Chondrocyte (in vitro differentiated cells): ENCODE measurements at places on chromosomes 11 and 22. TPM values are rescaled to one million over a fixed set of nuclear protein-coding genes. Genes with fewer than 3 reads are reported as not detected.

GRCh38 chr11:17230867-17231851 lies 23.4 kb upstream of the PIK3C2A start:
- no peak overlapping the region for H3K4me3 ChIP-seq
- H3K36me3 ChIP-seq, result no peaks in the 10 kb centered on the region
- DNase-seq, result no peak
- H3K27me3 ChIP-seq, result no peaks in the 10 kb centered on the region
- no peak overlapping the region for H3K27ac ChIP-seq
- H3K4me1 ChIP-seq, result no peaks in the 10 kb centered on the region

DNA sequence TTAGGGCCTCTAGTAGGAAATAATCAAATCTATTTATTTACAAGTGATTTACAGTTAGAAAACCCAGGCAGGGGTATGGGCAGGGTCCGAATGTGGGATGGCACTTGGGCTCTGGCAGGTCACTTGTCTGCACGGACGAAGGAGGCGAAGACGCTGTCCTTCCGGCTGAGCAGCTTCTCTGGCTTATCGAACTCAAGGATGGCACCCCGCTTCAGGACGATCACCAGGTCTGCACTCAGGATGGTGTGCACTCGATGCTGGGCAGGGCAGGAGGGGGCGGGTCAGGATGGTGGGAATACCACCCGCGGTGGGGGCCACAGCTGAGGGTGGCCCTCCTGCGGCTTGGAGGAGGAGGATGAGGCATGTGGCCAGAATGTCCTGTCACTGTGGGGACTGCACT lies 4.4 kb upstream of the KCNJ11 start:
- H3K4me1 ChIP-seq, result peaks cover 2% of the 10 kb centered on the region
- no peak for DNase-seq
- peaks cover 16% of the 10 kb centered on the region for H3K27me3 ChIP-seq
- H3K4me3 ChIP-seq, result no peak overlapping the region
- no peak overlapping the region for H3K27ac ChIP-seq
- no peaks in the 10 kb centered on the region for H3K36me3 ChIP-seq

DNA sequence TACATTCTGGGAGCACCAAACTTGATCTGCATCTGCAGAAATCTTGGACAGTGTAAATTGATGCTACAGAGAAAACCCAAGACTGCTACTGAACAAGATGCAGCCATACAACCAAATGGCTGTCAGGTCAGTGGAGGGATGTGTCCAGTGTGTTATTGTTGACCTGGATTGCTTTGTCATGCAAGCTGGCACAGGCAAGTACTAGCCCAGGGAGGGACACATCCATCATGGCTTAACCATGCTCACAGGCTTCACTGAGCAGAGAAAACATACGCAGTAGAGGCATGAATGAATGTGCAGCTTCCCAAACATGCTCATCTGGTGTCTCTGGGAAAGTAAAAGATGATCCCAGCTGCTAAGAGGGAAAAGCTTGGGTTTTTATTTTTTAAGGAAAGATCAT lies 93.6 kb downstream of the MTNR1B start:
- H3K27me3 ChIP-seq, result no peaks in the 10 kb centered on the region
- H3K27ac ChIP-seq, result no peak overlapping the region
- H3K36me3 ChIP-seq, result peaks cover 3% of the 10 kb centered on the region
- H3K4me3 ChIP-seq, result no peak overlapping the region
- H3K4me1 ChIP-seq, result peaks cover 59% of the 10 kb centered on the region

DNA sequence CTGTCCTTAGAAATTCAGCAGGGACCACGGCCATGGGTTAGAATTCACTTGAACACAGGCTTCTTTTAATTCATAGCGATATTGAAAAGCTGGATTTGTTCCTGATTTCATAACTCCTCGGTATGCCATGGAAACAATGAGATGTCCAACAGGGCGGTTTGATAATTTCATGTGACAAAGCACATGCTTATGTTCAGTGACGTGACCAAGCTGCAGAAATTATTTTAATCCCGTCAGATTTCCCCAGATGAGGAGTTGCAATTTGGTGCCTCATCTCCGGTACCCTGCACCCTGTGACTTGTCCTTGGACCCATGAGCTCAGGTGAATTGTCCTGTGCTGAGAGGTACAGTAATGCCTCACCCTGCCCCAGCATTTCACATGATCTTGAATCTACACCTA lies 81.7 kb downstream of the C11orf91 start:
- no peak for DNase-seq
- no peak overlapping the region for H3K4me3 ChIP-seq
- no peaks in the 10 kb centered on the region for H3K36me3 ChIP-seq

GRCh38 chr22:46732513-46732912 lies 5.5 kb downstream of the CERK start:
- DNase-seq, result no peak
- peaks cover 49% of the 10 kb centered on the region for H3K4me1 ChIP-seq
- no peaks in the 10 kb centered on the region for H3K27me3 ChIP-seq
- no peak overlapping the region for H3K27ac ChIP-seq

- H3K36me3 ChIP-seq, result no peaks in the 10 kb centered on the region
- H3K27ac ChIP-seq, result no peak overlapping the region
- no peak overlapping the region for H3K4me3 ChIP-seq
- no peak for DNase-seq
- H3K27me3 ChIP-seq, result no peaks in the 10 kb centered on the region
Observed at GRCh38 chr11:103358251-103358650, 249.0 kb downstream of the DYNC2H1 start.

DNA sequence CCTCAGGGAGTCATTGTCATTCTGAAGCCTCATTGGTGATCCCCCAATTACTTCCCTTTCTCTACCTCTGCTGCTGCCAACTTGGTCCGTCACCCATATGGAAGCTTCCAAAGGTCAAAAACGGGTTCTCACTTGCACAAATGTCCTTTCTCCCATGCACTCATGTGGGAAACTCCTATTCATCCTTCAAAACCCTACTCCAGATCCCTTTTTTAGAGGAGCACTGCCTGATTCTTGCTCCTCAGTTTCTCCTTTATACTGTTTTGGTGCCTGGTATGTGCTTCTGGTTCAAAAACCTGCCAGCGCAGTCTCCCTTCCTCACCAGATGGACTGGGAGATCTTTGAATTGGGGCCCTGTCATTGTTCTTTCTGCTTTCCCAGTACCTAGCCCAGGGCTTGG lies 41.9 kb downstream of the MYO18B start:
- H3K4me3 ChIP-seq, result no peak overlapping the region
- no peaks in the 10 kb centered on the region for H3K4me1 ChIP-seq
- no peak overlapping the region for H3K27ac ChIP-seq
- no peak for DNase-seq
- peaks cover 28% of the 10 kb centered on the region for H3K27me3 ChIP-seq

DNA sequence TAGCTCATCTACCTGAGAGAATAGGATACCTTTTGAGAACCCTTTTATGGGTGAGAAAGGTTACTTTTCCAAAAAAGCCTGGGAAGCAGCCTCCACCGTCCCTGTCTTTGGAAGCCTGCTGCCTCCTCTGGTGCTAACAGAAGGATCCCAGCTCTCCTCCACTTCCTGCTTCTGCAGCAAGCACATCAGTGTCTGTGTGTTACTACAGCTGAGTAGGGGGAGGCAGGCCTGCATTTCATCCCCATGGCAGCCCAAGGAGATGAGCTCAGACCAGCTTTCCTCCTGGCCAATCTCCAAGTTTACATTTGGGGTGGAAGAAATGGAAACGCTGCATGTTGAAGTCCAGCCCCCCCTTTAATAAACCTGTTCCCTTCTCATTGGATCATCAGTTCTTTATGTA lies 7.4 kb upstream of the CCDC34 start:
- H3K36me3 ChIP-seq, result peaks cover 9% of the 10 kb centered on the region
- H3K27me3 ChIP-seq, result no peaks in the 10 kb centered on the region
- no peak overlapping the region for H3K27ac ChIP-seq
- H3K4me3 ChIP-seq, result no peak overlapping the region

DNA sequence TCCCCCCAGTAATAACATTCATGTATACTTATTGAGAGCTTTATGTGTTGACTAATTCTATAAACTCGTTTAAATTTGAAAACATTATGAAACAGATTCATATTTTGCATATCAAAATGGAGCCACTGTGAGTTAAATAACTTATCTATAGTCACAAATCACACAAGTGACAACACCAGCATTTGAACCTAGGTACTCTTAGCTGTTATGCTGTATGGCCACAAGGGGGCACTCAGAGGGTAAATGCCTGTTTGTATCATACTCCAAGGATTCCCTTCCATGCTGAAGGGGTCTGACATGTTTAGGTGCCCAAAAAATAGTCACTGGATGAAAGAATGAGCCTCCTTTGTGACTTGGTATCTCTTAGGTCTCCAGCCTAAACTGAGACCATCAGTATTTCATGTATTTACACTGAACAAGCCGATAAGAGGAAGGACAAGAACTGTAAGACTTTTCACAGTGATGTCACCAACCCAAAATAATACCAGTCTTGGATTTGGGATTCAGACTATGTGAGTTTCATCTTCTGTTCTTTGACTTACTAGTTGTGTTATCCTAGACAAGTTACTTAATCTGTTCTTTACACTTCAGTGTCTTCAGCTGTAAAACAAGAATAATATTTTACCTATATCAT lies 12.2 kb upstream of the OR52D1 start:
- H3K36me3 ChIP-seq, result no peaks in the 10 kb centered on the region
- H3K27me3 ChIP-seq, result peaks cover 28% of the 10 kb centered on the region
- no peak overlapping the region for H3K4me3 ChIP-seq

- H3K4me1 ChIP-seq, result no peaks in the 10 kb centered on the region
- H3K27me3 ChIP-seq, result no peaks in the 10 kb centered on the region
- peaks cover 9% of the 10 kb centered on the region for H3K36me3 ChIP-seq
- no peak overlapping the region for H3K27ac ChIP-seq
- no peak for DNase-seq
Observed at GRCh38 chr22:47021371-47022074, 259.1 kb downstream of the TBC1D22A start.

- H3K36me3 ChIP-seq, result peaks cover under 1% of the 10 kb centered on the region
- no peak overlapping the region for H3K4me3 ChIP-seq
- peaks cover 54% of the 10 kb centered on the region for H3K4me1 ChIP-seq
Observed at GRCh38 chr22:39234472-39234787, 10.4 kb downstream of the PDGFB start.

DNA sequence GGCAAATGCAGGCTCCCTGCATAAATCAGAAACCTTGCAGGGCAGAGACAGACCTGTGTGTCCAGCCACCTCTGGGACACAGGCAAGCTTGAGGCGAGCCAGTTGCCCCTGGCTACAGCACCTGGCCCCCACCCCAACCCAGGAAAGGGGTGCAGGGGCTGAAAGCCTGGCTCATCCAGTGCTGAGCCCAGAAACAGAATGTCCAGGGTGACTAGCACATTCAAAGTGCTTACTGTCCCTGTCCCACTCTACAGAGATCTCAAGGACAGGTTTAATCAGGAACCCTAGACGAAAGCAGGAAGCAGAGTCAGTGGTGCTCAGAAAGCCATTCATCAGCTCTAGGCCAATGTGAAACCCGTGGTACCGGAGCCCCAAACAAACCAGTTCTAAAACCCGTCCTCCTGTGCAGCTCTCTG lies 31.9 kb downstream of the PLEKHA7 start:
- peaks cover 30% of the 10 kb centered on the region for H3K4me1 ChIP-seq
- H3K4me3 ChIP-seq, result no peak overlapping the region
- no peak overlapping the region for H3K27ac ChIP-seq
- H3K27me3 ChIP-seq, result no peaks in the 10 kb centered on the region
- peaks cover 3% of the 10 kb centered on the region for H3K36me3 ChIP-seq

- no peak overlapping the region for H3K4me3 ChIP-seq
- no peak for DNase-seq
- H3K27me3 ChIP-seq, result no peaks in the 10 kb centered on the region
- peaks cover 5% of the 10 kb centered on the region for H3K36me3 ChIP-seq
- no peak overlapping the region for H3K27ac ChIP-seq
Observed at GRCh38 chr11:96119211-96119610, 195.3 kb upstream of the MTMR2 start.

GRCh38 chr11:47004595-47005033 lies 68.1 kb downstream of the CSTPP1 start:
- no peaks in the 10 kb centered on the region for H3K36me3 ChIP-seq
- H3K4me1 ChIP-seq, result peaks cover 59% of the 10 kb centered on the region
- no peaks in the 10 kb centered on the region for H3K27me3 ChIP-seq
- no peak overlapping the region for H3K4me3 ChIP-seq
- no peak for DNase-seq

DNA sequence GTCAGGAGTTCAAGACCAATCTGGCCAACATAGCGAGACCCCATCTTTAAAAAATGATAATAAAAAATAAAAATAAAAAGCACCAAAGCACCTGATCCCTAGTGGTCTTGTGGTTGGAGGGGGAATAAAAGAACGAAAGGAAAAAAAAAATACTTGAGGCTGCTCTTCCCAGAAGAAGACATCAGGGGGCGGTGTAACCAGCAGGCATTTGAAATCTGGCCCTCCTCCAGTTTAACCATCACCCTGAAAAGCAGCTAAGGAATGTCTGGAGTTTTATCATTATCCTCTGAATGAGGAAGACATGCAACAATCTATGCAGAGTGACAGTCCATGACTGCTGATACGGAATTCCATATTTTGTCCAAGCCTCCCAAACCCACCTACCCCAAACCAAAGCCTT lies 5.6 kb upstream of the KCTD17 start:
- H3K36me3 ChIP-seq, result no peaks in the 10 kb centered on the region
- no peak for DNase-seq
- no peak overlapping the region for H3K4me3 ChIP-seq
- no peak overlapping the region for H3K27ac ChIP-seq

DNA sequence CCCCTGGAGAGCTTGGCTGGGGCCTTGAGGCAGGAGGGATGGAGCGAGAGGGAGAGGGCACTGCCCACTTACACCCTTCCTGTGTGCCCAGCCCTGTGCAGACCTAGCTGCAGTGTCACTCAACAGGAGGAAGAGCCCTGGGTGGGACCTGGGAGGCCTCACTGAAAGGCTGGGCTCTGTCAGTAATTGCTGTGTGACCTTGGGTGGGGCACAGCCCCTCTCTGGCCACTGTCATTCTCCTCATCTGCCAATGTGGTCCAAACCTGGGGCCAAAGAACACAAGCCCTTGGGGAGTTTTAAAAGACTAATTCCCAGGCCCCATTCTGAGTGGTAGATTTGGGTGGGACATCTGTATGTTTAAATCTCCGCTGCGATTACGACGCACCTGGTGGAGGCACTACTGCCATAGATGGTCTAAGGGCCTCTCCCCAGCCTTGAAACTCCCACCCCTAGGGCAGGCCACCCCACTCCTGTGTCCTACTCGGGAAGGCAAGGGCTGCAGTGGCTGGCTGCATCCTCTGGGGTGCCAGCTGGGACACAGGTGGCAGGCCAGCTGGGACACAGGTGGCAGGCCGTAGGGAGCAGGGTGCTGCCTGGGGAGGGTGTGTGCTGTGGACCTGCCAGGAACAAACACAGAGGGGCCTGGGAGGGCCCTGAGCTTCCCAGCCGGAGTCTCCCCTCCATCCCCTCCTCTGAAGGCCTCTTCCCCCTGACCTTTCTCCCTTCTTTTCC lies 12.3 kb upstream of the SOX10 start:
- no peak overlapping the region for H3K27ac ChIP-seq
- H3K36me3 ChIP-seq, result no peaks in the 10 kb centered on the region
- no peak overlapping the region for H3K4me3 ChIP-seq
- H3K27me3 ChIP-seq, result peaks cover 5% of the 10 kb centered on the region

Gene OR4X2
- not detected in 3 replicates for total RNA-seq

Gene OR51B5
- total RNA-seq, result 0.20 TPM in 1 of 3 replicates, not detected in the others

Gene NTM
- 92.1 to 122 TPM (median 97.0 TPM) in 3 replicates for total RNA-seq

Gene OR56A1
- total RNA-seq, result not detected in 3 replicates
